ENCODE measurements at places on chromosomes 3 and 15.

- DNase-seq: no peak
Observed at GRCh38 chr15:47395076-47395475, 322.2 kb upstream of the SEMA6D start.

DNA sequence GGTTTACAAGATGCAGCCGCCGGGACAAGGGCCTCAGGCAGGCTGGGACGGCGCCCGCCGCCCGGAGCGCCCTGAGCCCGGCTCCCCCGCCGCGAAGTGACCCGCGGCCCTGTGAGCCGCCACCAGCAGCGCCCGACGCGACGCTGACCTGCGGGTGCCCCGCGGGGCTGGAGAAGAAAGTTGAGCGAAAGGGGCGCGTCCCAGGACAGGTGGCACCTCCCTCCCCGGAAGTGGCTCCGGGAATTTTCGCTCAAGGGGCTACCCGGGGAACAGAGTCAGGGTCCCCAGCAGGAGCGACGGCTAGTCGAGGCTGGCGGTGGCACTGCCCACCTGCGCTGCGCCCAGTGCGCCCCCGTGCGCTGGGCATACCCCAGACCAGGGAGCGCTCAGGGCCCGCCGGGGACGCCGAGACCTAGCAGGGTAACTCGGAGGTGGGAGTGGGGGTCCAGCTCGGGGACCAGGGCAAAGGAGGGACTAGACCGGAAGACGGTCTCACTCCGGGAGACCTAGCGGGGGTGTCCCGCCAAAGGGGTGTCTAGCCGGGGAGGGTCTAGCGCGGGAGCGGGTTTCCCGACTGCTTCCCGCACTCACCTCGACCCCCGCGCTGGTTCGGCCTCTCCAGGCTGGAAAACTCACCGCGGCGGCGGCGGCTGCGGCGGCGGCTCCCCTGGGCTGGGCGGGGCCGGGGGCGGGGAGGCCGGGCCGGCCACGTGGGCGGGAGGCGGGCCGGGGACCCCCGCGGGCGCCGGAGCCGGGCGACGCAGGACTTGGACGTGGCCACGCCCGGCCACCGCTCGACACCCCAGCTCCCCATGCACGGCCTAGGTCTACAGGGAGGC is 18.4 kb downstream of the SPATA12 start:
- peak; percentile 81 for DNase-seq

DNA sequence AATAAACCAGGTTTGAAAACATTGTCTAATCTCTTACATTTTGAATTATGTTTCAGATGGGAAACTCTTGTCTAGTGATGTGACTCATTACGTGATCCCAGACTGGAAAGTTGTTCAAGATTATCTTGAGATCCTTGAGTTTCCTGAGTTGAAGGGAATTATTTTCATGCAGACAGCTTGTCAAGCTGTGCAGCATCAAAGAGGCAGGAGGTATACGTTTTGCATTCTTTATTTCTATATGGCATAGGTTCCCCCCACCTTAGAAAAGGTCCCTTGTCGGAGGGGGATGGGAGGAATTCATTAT is 1.5 kb downstream of the DIS3L start:
- no peak for DNase-seq

GRCh38 chr15:31732726-31733125 is 297.6 kb upstream of the CHRNA7 start:
- no peak for DNase-seq

DNA sequence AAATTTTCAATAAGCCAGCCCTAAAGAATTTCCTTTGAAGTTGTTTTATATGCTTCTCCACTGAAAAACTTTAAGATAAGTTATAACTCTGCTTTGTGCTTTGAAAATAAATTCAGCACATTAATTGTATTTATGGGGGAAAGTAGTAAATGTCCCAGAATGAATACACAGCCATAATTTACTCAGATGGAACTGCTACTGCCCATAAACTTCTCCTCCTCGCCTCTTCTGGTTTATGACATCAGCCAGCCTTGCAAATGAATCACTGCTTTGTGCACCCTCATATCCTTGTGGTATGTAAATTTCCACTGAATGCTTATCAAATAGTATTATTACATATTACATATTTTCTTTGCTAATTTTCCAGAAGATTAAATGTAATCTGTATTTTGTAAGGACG is 302.0 kb downstream of the DIPK2A start:
- DNase-seq: no peak

DNA sequence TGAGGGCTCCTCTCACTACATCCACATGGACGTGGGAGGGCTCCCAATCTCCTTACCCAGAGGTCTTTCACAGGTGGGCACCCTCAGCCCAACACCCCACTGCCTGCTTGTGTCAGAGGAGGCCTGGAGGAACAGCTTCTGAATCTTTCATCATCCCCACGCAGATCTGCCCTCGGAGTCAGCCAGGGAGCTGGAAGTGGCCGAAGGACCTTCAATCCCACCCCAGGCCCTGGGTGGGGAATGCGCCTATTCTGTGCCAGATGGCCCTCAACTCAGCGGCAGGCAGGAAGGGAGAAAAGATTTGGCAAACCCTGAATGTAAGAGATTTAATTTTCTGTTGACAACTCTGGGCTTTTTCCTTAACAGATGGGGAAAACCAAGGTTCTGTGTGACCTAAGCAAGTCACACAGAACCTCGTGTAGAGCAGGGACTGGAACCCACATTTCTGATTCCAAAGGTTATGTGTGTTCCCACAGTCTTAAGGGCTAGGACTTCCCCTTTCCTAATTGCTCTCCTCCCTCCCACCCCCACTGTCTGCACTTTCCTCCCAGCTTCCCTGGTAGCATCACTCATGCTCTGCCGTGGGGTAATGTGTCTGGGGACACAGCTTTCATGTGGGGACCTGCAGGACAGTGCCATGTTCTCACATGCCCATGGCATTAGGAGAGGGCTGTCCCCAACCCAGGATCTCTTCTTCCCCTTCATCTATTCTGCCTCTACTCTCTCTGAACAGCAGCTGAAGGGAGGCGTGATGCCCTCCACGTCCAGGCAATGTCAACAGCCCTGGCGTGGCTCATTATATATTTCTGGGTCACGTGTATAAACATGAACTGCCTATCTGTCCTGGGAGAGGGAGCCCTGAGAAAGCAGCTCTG is 98.1 kb downstream of the SEMA5B start:
- DNase-seq: peak; percentile 66

DNA sequence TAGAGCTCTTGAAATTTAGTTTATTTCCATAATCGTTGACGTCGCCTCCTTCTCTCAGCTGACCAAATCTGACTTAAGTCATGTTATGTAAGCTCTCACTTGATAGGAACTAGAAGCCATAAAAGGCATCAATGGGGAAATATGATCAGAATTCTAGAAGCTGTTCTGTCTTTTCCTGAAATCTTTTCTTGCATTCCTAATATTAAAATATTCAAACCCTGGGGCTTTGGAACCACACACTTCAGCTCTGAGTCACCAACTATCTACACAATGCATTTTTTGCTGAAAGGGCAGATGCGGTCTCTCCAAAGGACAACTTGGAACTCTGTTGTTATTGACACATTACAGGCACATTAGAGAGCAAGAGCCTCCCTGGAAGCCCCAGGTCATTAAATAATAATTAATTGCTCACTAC is 91.3 kb downstream of the LARS2 start:
- no peak for DNase-seq

DNA sequence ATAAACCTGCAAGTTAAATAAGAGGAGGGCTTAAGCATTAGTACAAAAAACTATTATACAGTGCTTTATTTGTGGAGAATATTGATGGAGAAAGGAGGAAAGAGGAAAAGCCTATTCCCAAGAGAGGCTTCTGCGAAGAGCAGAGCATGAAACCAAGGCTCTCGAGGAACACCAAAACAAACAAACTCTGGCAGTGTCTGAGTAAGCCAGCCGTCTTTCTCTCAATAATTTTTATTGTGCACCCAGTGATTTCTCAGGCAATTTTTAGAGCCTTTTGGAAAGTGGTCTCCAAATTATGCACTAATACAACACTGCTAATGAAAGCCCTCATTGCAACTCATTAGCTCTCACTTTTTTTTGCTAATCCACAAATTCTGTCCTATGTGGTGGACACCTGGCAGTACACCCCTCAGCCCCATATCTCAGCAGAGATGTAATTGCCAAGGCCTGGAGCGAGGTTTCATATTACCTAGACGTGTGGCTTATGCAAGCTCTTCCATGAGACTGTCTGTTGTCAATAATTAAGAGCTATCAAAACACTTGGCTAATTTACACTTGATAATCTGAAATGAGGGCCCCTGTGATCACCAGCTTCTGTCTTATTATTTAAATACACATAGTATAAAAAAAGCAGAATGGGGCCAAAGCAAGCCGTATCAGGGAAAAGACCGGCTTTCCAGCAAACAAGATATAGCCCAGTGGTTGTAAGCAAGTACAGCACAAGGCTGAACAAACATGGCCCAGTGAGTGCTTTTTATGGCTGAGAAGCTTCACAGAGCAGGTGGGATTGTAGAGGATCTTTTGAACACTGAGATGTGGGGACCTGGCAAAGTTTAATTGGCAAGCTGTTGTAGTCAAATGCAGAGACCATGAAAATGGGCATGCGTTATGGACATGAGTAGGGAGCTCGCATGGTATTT is 216.9 kb downstream of the ROBO2 start:
- no peak for DNase-seq

DNA sequence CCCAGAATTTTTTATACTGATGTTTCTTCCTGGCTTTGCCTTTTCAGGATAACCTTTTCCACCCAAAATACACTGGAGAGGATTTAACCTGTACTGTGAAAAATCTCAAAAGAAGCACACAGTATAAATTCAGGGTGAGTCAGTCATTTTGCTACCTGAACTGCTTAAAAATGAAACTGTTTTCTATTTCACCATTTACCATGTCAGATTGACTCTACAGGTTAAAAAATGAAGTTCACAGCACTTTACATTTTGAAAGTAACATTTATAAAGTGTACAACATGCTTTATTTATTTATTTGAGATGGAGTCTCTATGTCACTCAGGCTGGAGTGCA is 115.2 kb downstream of the GHSR start:
- no peak for DNase-seq

DNA sequence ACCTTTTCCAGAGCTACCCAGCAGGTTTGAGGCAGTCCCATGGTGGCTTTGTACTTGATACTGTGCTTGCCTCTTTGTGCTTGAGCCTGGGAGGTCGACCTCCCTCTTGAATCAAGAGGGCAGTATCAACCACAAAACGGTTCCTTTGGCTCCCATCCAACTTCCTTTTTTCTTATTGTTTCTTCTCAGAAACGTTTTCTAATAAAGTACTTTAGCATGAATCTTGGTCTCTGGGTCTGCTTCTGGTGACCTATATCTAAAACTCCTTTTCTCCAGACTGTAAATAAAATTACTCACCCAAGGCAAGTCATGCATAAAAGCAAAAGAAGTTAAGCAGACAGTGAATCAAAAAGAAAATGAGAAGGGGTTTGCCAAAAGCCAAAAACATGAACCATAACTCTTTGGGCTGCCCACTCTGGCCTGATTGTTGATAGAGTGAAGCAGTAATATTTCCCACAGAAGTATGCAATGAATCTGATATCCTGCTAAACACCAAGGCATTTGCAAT is 112.2 kb upstream of the SLC4A7 start:
- DNase-seq: no peak

- no peak for DNase-seq
Observed at GRCh38 chr3:45011756-45012508, 14.2 kb upstream of the CLEC3B start.

DNA sequence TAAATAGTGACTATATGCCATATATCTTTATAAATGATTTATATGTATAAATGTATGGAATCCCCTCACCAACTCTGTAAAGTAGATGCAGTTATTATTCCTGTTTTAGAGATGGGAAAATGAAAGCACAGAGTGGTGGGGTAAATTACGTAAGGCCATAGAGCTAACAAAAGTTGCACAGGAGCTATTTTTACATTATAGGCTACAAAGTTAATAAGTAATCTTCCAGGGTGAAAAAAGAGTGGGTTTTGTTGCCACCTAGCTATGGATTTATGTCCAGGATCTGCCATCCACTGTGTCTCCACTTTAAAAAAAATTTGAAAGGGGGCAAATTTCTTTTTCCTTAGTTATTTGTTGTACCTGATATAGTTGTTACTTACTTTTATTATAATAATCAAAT is 235.7 kb downstream of the MCTP2 start:
- no peak for DNase-seq

DNA sequence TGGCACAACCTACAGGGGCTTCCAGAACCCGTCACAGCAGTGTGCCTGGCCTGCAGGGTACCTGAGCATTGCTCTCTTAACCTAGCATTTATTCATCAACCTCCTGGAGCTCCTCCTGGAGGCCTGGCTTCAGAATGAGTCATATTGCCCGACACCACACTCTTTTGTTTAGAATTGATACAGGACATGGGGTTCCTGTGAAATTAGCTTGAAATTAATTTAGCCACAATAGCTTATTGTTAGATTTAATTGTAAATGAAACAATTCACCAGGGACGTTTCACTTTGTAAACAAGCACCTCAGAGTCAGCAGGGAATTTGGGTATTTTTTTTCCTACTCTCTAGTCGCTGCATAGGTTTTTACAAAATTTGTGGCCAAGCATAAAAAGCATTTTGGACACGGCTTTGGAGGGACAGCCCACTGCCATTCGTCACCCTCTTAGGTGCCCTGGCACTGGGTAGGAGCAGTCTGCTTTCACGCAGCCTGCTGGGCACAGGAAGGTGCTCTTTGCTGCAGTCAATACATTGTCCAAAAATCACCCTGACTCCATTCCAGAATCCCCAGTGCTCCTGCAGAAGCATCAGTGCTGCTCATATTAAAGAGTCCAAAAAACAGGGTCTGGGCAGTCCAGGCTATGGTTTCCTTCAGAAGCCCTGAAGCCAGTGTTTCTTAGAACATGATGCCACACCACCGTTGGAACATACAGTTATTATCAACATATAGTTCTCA is 60.8 kb upstream of the MEF2A start:
- DNase-seq: peak; percentile 72

DNA sequence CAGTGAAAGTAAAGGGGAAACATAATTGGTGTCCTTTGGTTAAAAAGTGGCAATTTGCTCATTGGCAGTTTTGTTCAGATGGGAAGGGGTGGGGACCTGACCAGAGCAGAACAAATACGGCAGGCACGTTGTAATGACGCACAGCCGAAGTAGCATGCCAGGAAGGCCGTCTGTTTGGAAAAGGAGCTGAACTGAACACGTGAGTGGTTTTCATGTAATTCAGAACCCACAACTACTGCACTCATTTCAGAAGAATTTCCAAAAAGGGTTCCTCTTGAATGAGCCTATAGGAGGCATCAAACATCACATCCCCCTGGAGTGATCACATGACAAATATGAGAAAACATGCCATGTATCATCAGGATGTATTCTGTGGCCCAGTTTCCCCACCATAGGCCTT is 42.9 kb upstream of the LMCD1 start:
- no peak for DNase-seq

DNA sequence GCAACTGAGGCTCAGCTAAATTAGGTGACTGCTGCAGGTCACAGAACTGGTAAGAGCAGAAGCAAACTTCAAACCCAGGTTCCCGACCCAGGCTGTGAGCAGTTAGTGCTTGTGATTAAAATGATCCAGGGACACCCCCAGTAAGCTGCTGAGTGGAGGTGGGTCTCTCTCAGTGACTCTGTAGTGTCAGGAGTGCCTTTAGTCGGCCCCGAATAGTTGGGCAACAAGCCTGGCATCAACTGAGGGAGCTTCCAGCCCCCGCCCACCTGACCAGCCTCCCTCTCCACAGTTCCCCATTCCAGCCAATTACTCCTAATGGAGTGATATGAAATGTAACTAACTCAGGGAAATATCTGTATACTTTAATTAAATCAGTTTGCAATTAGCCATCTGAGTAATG is 168.0 kb upstream of the SMAD3 start:
- no peak for DNase-seq
